ENCODE measurements at places on chromosomes 13 and 19.

GRCh38 chr13:101139081-101139480, 277.2 kb downstream of the NALCN start:
- no peak for DNase-seq

GRCh38 chr13:72545030-72545719, 182.3 kb downstream of the MZT1 start:
- DNase-seq = no peak

DNA sequence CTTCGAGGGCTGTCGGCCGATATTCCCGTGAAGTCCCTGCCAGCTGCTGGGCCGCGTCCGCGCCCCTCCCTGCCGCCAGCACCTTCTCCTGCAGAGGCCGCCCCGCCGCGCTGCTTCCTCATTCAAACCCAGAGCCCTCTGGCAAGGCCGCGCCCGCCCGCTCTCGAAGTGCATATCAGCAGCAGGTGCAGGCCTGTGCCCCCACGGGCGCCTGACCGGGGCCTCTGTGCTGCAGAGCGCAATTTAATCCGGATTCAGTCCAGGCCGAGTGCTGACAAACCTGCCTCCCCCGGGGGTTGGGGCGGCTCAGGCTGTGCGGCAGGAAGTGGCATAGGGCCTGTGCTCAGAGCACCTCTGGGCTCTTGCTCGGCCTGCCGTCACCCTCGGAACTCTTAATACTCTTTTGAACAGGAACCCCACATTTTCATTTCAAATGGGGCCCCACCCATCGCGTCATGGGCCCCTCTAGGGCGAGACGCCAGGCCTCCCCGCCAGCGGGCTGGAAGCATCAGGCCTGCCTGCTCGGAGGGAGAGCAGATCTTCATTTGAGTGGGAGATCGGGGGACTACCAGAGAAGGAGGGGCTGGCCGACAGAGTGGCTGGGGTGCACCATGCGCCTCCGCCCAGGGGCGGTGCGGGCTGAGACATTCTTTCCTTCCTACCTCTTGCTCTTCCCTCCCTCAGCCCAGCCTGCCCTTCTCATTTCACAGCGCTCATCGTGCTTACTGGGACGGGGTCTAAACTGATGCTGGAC, 125.7 kb downstream of the TNFRSF19 start:
- DNase-seq = peak; percentile 40

DNA sequence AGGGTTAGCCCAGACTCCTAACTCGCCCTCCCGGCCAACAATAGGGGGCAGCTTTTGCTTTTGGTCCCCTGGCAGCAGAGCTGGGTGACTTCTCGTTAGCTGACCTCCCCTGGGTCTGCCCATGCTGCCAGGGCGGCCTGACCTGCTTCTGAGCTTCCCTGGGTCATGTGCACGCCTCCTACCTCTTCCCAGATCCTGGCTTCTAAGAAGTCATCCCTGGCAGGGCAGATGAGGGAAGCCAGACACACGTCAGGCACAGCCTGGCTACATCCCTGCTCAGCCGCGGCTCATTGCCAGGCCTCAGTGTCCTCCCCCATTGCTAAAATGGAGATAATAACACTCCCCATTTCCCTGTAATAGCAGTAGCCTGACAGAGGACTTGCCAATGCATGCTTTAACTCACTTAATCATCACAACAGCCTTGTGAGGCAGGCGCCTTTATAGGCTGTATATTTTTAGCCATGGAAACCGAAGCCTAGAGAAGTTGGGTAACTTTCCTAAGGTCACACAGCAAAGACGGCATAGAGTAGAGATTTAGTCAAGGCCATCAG, 2.1 kb downstream of the KCNK6 start:
- DNase-seq = no peak

- no peak for DNase-seq
Measured at GRCh38 chr13:21115231-21115630, 53.8 kb upstream of the LATS2 start.

DNA sequence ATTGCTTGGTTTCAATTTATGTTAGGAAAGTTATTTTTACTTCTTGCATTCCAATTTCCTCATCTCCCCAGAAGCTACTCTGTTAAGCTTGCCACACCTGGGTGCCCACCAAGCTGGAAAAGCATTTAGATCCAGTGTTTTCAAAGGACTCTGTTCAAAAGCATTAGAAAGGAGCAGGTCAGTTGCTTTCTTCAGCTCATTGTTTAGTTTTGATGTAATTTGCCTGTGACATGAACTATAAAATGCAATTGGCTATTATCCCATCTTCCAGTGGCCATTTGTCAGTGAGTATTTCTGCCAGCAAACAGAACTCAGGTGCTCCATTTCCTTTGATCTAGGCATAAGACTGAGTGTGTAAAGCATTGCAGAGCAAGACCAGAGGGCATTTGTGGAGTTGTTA, 46.7 kb upstream of the RNF113B start:
- DNase-seq = no peak

- DNase-seq = no peak
Measured at GRCh38 chr13:110358381-110358780, 51.3 kb downstream of the COL4A2 start.

DNA sequence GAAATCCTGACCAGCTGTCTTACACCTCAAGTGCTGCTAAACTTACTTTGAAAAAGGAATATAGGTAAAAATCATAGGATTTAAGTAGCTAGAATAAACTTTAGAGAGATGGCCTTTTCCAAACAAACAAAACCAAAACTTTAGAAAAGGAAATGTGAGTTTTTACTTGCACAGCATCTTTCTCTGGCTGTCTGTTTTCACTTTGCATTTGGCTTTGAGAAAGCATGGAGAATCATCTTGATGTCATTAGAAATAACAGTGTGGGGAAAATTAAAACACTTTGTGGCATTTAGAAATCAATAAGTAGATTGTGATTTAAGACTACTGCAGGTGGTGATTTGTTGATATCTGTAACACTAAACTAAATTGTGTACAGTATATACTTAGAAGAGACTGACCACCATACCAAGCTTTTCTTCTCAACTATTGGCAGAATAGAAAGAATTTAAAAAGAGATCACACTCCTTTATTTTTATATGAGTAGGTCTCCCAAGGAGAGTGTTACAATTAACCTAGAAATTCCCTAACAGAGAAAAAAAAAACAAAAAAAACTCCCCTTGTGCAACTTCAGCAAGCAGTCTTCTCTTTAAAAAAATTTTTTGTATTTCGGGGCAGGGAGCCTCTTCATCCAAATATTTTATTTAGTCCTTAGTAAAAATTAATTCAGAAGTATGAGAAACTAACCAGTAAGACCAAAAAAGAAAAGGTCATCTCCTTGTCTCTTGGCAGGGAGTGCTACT, 6.1 kb downstream of the WDFY2 start:
- DNase-seq = no peak

GRCh38 chr13:24128112-24128511, 32.4 kb upstream of the SPATA13 start:
- no peak for DNase-seq

- DNase-seq = no peak
Measured at GRCh38 chr13:78215458-78216108, 297.0 kb upstream of the EDNRB start.

- no peak for DNase-seq
Measured at GRCh38 chr19:29928831-29929230, 13.2 kb upstream of the URI1 start.

- DNase-seq = no peak
Measured at GRCh38 chr19:2729943-2730818, 9.0 kb upstream of the DIRAS1 start.

GRCh38 chr13:38391341-38391740, 41.7 kb downstream of the UFM1 start:
- DNase-seq = no peak

DNA sequence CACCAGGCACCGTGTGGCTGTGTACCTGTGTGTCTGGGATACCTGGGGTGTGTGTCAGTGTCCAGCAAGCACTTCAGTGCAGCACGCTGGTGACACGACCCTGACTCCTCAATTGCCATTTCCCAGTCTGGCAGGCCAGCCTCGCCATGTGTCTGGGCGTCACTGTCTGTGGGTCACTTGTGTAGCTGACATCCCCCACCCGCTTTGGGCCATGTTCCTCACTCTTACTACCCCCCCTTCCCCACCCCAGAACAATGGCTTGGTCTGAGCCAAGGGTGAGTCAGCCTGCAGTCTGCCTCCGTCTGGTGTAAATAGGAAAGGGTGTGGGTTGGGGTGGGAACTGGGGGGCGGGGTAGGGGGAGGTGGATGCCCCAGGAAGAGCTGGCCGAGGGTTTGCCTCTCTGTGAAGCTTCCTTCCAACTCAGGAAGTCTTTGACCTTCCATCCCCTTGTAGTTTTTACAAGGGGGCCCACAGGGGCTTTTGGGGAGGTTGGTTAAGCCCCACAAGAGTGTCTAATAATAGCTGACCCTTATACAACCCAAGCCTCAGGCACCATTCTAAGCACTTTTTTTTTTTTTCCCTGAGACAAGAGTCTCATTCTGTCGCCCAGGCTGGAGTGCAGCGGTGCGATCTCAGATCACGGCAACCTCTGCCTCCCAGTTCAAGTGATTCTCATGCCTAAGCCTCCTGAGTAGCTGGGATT, 17.6 kb downstream of the NOVA2 start:
- no peak for DNase-seq

All from mucosa of descending colon (tissue), 3 donors.